ENCODE measurements at places on chromosomes 3 and 15.
A peak's percentile ranks its signal among the peaks of the same experiment; 100 is the strongest.

DNA sequence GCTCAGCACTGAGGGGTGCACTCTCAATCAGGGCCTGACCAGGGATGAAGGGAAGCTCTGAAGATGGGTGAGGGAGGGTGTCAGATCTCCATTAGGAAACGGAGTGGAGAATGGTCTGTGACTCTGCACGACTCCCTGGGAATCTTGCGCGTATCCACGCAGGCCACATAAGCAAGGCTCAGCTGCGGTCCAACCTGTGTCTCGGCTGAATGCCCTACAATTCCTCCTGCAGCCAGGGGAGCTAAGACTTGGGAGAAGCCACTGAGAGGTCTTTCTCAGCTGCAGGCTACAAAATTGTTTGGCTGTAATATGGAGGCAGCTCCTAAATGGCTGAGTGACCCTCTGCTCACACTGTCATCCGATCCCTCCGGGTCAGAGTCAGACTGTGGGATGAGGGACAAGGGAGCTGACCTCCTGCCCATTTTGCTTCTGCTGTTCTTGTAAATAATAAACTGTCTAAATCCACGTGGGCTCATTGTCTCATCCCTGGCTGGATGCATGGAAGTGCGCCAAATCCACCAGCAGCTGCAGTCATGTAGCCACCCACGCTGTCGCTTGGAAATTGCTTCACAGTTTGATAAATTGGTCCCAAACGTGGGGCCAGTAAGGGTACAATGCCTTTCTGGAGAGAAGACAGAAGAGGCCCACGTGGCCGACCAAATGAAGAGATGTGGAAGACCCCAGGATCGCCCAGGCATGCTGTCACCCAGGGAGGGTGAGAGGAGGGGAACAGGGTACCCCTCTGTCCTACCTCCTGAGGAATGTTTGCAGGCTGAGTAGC is 30.5 kb downstream of the ALS2CL start:
- peak; percentile 6 for DNase-seq

DNA sequence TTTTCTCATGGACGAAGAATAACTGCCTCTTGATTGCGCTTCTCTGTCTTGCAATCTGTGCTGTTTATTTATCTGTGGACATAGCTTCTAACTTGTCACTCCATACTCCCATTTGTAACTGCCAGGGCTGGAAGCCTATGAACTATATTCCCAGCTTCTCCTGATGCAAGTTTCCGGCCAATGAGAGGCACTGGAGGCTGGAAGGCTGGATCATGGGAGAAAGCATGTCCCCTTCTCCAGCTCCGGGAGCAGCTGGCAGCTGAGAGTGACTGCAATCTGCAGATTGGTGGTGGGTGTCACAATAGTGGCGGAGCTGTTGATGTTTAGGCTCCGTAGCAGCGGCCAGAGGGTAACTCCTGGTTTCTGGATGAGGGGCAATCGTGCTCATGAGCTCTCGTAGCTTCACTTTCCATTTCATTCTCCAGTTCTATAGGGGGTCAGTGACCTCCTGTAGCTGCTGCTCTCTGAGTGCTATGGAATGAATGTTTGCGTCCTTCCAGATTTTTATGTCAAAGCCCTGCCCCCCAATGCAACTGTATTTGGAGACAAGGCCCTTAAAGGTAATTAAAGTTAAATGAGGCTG is 35.7 kb upstream of the PCSK6 start:
- no peak for DNase-seq

GRCh38 chr3:46996689-46997452 is 17.4 kb downstream of the NBEAL2 start:
- no peak for DNase-seq

DNA sequence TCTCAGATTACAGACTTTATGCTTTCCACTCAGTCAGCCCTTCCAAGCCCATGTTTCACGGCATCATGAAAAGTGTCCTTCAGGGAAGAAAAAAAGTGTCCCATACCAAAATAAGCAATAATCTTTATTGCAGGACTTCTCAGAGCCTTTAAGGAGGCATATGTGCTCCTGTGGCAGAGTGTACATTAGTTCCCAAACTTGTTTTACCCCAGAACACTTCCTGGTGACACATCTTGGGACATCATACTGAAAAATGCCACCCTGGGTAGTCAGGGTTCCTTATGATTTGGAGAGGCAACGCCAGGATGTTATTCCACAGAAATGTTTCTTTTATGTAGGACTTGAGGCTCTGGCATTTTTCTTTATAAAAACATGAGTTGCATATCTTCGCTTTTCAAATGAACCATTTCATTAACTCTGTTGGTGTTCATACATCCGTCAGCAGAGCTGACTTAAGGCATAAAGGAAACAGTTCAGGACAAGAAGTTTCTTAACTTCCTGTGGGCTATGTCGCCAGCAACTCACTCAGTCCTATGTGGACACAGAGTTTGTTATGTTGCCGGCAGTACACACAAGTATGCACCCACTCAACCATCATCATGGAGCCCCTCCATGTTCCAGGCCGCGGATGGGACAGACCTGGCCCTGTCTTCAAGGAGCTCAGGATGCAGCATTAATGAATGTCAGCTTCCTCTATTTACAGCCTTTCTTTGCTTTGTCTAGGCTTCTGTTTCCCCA is 63.8 kb downstream of the CASR start:
- DNase-seq = no peak

DNA sequence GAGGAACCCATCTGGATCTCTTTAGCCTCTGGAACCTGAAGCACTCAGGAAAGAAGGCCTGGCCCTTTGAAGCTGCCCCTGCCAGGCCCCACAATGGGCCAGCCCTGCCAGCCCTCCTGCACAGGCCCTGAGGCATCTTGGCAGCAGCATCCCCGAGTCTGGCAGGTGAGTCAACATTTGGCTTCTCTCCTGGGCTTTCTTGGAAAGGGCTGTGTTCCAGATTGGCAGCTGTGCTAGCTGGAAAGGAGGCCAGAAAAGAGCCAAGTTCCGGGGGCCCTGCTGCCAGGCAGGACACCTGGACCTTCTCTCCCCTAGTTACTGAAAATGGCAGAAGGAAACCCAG is 187.2 kb downstream of the SHQ1 start:
- peak; percentile 78 for DNase-seq

GRCh38 chr15:57444877-57445513 is 68.7 kb downstream of the CGNL1 start:
- DNase-seq = no peak

GRCh38 chr3:71064956-71065763 is 518.4 kb downstream of the FOXP1 start:
- peak; percentile 34 for DNase-seq

GRCh38 chr3:150107429-150108175 is 136.9 kb upstream of the PFN2 start:
- DNase-seq = no peak

GRCh38 chr3:13582366-13583250 is 33.7 kb downstream of the FBLN2 start:
- no peak for DNase-seq

DNA sequence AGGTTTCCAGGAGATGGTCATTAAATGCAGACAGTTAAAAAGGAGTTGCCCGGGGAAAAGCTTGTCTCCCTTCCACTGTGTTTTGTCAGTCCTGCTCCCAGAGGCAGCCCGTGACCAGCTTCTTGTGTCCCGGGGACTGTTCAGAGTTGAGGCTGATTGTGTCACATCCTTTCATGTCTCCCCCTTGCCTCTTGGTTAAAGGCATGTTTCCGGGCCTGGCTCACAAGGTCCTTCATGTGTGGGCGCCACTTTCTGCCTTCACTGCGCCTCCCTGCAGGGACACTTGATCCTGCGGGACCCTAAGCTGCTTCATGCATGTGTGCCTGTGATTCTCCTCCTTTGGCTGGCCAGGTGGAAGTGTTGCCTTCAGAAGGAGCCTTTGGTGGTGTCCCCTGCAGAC is 9.2 kb downstream of the CHCHD6 start:
- no peak for DNase-seq

GRCh38 chr3:9172851-9173321 is 76.6 kb downstream of the SRGAP3 start:
- DNase-seq = no peak

DNA sequence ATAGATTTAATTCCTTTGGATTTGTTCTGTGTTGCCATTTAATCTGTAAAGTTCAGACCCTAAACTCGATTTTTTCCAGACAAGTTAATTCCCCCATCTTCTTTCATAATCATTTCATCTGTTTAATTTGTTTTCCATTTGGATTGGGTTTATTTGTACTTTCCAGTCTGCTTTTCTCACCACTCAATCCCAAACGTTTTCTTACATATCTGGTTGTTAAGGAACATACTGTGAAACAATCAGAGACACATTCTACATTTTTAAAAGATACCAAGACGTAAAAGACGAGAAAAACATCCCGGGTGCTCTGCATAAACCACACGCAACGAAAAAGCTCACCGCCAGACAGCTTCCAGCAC is 13.0 kb upstream of the ONECUT1 start:
- no peak for DNase-seq

DNA sequence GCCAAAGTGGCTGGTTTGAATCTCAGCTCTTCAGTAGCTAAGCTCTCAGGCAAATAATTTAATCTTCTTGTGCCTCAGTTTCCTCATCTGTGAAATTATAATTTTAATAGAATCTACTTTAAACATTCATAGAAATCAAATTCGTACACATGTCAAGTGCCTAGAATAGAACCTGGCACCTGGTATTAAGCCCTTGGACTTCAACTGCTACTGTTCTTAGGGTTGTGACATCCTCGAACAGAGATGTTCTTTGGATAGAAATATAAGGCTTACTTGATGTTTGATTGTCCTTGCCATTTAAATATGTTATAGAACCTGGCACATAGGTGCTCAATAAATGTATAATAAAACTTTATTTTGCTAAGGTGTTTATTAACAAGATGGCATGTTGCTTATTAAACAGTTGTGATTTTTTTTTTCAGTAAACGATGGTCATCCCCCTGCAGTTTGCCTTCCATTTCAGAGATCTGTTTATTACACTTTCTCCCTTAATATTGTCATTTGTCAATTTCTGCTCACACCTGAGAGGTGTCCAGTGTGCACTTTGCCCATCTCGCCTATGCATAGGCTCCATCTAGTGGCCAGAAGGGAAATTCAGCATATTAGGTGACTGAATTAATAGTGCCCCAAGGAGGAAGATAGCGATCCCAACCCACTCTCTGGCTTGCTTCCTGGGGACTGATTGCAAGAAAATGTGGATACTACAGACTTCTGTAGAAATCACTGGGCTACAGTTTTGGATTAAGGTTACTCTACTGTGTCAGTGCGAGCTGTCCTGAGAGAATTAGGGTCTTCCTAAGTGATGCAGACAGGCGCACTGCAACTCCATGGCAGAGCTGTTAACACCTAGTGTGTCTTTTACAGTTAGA is 10.7 kb downstream of the IGF1R start:
- peak; percentile 47 for DNase-seq

- DNase-seq = no peak
Measured at GRCh38 chr3:192597506-192597905, 129.8 kb downstream of the FGF12 start.

- DNase-seq = no peak
Measured at GRCh38 chr3:78781351-78781750, 986.4 kb downstream of the ROBO1 start.

DNA sequence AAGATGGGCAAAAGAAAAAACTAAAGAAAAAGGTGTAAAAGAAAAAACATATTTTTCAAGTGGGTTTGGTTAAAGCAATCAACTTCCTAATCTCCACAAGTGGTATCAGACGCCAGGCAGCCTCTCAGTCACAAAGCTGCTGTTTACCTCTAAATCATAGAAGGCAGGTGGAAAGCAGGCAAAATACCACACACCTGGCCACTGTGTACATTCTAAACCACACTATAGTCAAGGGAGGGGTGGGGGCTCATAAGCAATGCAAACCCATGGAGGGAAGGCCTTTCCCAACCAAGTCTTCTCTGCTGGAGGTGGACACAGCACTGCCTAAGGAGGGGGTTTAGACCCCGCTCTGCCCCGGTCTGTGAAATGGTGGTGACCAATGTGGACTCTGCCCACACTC is 50.4 kb downstream of the MCF2L2 start:
- peak; percentile 99 for DNase-seq

All from NCI-H1105 treated with DMSO at 0.1 percent for 48 hours (cell line).